ENCODE measurements at places on chromosomes 5 and 9.

GRCh38 chr5:152824316-152824715 lies 419.2 kb upstream of the NMUR2 start:
- no peak for DNase-seq

DNA sequence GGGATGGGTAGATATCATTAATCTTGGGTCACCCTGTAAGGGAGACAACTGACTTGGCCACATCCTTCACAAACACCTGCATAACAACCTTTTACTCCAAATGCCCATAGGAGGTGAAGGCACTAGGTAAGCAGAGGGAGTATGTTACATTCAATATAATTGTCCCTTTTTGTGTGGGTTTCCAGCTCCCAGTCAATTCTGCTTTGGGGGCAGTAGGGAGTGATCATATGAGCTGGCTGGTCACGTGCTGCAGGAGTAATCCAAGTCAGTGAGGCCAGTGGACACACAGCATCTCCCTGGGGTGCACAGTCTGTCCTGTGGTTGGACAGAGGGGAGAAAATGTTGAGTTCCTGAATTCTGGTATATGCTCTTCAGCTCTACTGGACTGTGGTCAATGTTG lies 1.2 kb upstream of the AGXT2 start:
- no peak for DNase-seq

GRCh38 chr5:150488519-150489359 lies 19.2 kb upstream of the NDST1 start:
- peak; percentile 45 for DNase-seq

DNA sequence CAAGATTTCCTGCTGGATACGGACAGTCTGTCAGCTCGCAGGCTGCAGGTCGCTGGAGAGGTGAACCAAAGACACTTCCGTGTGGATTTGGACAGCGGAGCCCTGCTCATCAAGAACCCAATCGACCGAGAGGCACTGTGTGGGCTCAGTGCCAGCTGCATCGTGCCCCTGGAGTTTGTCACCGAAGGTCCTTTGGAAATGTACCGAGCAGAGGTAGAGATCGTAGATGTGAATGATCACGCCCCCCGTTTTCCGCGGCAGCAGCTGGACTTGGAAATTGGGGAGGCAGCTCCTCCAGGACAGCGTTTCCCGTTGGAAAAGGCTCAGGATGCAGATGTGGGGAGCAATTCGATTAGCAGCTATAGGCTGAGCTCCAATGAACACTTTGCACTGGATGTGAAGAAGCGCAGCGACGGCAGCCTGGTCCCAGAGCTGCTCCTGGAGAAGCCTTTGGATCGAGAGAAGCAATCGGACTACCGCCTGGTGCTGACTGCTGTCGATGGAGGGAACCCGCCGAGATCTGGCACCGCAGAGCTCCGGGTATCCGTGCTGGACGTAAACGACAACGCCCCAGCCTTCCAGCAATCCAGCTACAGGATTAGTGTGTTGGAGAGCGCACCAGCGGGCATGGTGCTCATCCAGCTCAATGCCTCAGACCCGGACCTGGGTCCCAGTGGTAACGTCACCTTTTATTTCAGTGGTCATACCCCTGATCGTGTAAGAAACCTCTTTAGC lies 658 bp downstream of the PCDHGC4 start:
- no peak for DNase-seq

DNA sequence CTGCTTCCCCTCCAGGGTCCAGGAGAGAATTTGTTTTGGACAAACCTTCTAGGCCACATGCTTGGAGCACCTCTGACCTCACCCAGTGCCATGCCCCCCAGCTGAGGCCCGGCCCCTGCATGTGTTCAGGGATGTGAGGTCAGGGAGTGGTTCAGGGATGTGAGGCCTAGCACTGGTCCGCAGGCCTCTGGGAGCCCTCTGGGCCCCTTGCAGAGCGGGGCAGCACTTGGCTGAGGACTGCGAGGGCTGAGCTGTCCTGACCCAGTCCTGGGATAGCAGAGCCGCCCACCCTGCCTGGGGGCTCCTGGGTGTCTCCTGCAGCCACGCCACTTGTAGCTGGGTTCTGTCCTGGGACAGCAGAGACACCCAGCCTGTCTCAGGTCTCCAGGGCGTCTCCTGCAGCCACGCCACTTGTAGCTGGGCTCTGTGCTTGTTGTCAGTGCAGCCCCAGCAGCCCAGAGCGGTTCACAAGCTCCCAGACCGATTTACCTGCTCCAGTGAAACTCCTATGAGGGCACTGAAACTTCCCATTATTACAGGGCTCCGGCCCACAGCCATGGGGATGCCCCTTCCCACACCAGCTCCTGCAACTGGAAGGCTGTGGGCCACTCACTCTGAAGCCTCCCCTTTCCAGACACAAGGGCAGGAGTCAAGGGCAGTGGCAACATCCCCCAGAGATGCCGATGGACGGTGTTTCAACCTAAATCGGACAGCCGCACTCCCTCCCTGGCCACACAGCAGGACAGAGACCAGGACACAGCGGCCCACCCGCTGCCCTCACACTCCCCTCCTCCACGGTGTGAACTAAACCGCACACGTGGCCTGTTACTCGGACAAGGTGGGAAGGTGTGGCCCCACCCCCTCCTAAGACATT lies 5.4 kb upstream of the CEP72 start:
- DNase-seq: no peak

GRCh38 chr5:138983984-138984383 lies 108.8 kb upstream of the LRRTM2 start:
- no peak for DNase-seq
